ENCODE measurements at places on chromosomes 2 and 18.

DNA sequence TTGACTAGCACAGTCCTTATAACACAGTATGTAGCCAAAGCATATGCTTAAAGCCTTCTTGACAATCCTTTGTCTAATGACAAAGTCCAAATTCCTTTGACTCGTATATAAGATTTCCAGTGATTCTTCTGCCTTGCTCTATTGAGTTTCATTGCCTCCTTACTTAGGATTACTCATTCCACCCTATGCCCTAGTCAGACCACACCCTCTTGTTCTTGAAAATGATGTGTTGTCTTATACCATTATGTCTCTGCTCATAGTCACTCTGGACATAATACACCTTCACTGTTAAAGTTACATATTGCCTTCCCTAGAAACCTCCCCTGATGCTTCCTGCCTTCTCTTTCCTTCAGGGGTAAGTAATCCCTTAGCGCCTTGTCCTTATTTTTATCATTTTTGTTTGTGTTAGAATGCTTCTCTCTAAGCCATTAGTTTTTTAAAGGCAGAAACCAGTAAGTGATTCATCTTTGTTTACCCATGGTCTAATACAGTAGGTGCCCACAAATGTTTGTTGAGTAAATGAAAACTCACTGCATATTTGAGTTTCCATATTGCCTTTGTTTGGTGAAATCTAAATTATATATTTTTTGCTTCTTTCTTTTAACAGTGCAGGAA lies 19.3 kb downstream of the GPD2 start:
- DNase-seq: no peak

- no peak for DNase-seq
Observed at GRCh38 chr18:48569139-48569914, 30.5 kb downstream of the CTIF start.

GRCh38 chr2:66559672-66560071 lies 124.7 kb downstream of the MEIS1 start:
- no peak for DNase-seq

DNA sequence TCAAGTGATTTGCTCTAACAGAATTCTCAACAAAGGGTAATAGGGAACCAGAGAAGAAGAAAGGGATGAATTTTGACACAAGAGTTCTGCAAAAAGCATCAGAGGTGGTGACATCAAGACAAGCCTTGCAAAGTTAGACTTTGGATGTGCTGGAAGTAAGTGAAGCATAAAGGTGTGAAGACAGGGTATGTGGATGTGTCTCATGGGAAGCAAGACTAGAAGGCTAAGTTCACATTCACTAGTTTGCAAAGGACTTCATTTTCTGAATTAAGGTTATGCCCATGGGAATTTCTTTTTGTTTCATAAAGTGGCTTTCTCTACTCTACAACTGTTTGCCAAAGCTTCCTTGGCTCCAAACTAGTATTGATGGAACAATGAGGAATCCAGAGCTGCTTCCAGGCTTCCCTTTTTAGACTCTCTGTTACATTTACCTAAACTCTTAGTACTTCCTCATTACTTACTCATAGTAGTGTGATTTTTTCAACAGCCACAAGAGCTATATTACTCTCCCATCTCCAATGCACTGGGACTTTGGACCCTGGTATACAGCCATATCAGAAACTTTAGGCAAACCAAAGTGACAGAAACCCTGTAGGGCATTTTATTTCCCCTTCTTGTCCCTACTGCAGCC lies 21.1 kb upstream of the IHH start:
- no peak for DNase-seq

DNA sequence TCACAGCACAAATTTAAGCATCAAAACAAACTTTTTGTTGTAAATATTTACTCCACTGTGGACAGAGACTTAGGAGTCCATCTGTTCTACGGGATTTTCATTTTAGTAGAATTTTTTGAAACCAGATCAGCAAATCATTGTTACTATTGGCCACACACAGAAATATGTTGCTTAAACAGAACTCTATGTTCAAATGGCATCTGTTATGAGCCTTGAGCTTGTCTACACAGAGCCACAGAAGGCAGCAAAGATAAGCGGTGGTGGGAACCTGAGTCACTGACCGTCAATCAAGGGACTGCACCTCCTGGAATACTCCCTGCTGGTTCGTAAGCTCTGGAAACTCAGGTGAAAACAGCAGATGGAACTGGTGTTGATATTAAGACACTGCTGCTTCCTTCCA lies 156.8 kb downstream of the TMEM200C start:
- no peak for DNase-seq

- no peak for DNase-seq
Observed at GRCh38 chr18:2485983-2486382, 85.3 kb downstream of the METTL4 start.

- DNase-seq: no peak
Observed at GRCh38 chr2:180456801-180457200, 449.7 kb upstream of the CWC22 start.

- no peak for DNase-seq
Observed at GRCh38 chr18:47935321-47936055, 5.0 kb upstream of the SMAD2 start.

DNA sequence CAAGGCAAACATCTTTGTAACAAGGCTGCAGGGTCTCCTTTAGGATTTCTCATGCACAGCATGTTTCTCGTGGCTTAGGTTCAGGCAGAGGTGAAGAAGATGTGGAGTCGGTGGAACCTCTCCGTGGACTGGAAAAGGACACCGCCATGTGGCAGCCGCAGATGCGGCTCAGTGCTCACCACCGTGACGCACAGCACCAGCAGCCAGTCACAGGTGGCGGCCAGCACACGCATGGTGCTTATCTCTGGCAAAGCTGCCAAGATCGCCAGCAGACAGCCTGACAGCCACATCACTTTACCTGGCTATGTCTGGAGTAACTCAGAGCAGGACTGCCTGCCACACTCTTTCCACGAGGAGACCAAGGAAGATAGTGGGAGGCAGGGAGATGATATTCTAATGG lies 86.6 kb downstream of the PTH2R start:
- DNase-seq: no peak

- DNase-seq: no peak
Observed at GRCh38 chr2:119181791-119182445, 23.4 kb upstream of the C1QL2 start.

- DNase-seq: no peak
Observed at GRCh38 chr18:54396760-54397159, 39.1 kb downstream of the C18orf54 start.

- DNase-seq: no peak
Observed at GRCh38 chr18:41713969-41714825, 240.8 kb upstream of the PIK3C3 start.

DNA sequence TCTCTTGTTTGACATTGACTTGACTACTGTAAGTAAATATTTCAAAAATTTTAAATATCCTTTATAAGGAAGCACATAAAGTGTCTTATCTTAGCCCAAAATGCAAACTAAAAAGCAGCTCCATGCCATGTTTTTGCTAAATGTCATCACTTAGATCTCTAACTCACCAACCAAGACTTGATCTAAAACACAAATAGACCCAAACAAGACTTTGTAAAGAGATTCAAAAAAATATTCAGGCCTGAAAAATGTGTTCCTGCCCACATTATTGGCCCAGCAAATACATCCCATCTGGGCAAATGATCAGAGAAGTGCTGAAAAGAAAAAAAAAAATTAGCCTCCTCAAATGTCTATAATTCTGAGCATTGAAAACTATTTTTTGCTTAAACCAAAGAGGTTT lies 187.6 kb downstream of the MREG start:
- DNase-seq: no peak

- DNase-seq: no peak
Observed at GRCh38 chr2:214489702-214490101, 78.8 kb downstream of the VWC2L start.

GRCh38 chr18:77100751-77101355 lies 31.7 kb downstream of the MBP start:
- peak; percentile 44 for DNase-seq

GRCh38 chr2:112923237-112923966 lies 12.4 kb downstream of the IL37 start:
- no peak for DNase-seq

- no peak for DNase-seq
Observed at GRCh38 chr2:205857520-205858237, 175.4 kb downstream of the NRP2 start.

DNA sequence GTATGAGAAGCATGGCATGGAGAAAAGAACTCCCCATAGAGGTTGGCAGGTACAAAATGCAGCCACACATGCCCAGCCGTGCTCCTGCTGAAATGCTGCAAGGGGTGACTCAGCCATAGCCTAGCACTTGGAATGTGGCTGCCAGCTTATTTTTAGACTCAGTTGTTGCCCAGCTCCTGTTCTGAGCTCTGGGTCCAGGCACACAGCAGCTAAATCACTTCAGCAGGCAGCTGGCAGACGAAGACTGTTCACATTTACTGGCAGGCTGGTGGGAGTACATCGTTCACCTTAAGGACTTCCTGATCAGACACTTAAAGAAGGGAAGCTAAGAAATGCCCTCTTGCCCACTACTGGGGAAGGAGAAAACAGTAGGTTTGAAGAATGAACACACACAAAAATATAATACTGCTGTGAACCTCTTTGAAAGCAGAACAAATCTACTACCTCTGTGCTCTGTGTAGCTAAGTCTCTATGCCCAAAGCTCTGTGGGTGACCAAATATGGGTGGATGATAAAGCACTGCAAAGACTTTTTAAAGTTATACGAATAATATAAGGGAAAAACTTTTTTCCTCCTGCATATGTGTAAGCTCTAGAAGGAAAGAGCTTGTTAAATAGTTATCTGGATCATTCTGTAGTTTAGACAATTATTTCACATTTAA lies 146.1 kb downstream of the LNPK start:
- no peak for DNase-seq

GRCh38 chr2:22513563-22513962 lies 871.4 kb upstream of the KLHL29 start:
- no peak for DNase-seq

DNA sequence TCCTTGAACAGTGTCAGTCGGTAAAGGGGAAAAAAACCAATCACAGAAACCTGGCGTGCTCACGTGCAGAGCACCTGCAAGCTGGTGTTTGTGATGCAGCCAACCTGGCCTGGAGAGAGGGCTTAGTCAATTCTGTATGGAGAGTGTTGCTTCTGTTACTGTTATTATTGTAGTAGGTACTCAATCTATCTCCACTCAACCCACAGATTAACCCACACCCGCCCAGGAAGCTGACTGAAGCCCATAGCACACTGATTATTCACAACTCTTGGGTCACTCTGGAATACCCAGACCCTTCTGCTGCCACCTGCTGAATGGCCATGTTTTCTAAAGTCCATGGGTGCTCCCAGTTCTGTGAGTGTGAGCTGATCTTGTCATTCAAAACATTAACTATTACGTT lies 53.9 kb downstream of the TNFRSF11A start:
- DNase-seq: no peak

DNA sequence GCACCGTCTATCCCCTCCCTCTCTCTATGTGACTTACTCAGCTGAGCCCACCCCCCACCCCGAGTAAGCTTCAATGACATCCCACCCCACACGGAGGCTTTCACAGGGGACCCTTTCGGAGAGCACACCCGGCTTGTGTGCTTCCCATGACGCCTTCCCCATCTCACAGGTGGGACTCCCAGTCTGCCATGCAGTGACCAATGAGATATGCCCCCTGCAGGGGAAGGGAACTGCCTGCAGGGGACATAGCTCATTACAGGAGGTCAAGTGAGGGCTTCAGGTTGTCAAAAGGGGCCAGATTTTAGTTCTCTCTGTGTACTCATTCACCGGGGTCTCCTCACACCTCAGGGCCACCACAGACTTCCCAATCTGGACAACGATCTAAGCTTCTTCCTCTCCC lies 112.6 kb downstream of the GAREM1 start:
- no peak for DNase-seq

DNA sequence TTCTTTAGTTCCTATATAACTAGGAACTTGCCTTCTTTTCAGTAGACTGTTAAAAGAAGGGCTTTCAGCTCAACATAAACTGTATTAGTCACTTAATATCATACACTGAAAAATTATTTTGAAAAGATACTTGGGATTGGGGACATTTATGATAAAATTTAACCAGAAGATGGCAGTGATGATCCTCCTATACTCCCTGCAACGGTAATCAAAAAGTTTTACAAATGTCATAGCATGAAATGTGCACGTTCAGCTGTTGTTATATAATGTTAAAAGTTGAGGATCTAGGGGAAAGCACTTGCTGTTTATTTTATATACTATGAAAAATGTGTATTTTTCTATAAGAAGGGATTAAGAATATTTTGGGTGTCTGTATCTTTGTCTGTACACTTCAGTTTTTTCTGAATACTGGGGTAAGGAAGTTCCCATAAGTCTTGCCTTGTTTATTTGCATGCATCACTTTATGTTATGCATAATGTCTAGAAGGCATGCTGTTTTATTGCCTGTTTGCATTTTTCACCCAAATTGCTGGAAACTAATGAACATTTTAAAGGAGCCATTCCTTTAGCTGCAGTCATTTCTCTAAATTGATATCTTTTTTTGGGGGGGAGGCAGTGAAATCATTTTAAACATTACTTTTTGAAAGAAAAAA lies 19.0 kb downstream of the DYNC1I2 start:
- DNase-seq: peak; percentile 30
